Fibroblast of skin of right quadriceps (primary cell): ENCODE measurements at places on chromosomes 3 and 15.

DNA sequence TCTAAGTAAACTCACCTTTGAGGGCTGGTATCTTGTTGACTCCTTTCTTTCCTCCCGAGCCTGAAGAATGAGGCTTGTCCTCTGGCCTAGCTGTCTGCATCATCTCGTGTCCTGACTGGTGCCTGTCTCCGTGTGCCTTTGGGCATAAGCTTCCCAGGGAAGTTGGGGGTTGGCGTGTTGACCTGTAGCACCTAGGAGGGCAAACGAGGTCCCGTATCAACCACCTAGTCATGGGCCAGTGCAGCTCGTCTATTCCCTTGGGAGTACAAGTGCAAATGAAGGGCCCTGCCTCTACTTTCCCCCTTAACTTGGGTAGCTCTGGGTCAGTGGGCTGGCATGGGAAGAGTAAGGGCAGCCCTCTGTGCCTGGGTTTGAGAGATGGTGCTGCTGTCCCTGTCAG lies 8.7 kb downstream of the TEX264 start:
- DNase-seq = no peak

DNA sequence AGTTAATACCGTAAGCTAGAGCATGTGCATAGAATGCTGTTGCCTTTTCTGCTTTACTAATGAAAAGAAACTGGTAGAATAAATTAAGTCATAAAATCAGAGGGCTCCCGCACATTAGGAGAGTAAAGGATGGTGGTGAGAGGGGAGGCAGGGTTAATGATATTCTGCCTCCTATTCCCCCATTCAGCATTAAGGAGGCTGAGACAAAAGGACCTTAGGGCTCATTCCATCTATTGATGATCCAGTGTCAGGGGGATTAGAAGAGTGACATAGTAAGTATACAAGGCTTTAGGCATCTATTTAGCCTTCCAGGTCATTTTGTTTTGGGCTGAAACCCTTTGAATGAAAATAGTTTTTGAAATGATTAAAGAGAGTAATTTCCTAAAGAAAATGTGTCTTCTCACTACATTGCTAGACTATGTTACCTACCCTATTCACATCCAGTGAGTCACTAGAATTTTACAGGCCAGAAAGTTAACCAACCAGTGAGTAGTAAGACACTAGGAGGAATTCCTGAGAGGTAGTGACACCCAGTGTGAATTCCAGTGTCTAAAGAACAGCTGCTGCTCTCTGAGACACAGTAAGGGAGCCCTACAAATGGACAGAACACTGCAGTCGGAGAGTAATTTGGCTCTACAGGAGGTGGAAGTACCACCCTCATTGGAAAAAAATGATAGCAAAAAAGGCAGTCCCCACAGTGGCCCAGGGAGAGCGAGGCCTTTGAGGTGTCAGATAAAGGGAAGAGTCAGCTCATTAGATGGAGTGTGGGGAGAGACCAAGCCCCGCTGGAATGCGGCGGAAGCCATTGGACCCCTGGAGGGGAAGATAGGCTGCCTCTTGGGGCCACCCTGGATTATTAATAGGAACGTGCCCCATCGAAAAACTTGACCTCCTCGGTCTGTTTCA lies 67.6 kb downstream of the TUSC7 start:
- peak; percentile 18 for DNase-seq

GRCh38 chr15:101192081-101192480 lies 59.8 kb downstream of the CHSY1 start:
- no peak for DNase-seq

DNA sequence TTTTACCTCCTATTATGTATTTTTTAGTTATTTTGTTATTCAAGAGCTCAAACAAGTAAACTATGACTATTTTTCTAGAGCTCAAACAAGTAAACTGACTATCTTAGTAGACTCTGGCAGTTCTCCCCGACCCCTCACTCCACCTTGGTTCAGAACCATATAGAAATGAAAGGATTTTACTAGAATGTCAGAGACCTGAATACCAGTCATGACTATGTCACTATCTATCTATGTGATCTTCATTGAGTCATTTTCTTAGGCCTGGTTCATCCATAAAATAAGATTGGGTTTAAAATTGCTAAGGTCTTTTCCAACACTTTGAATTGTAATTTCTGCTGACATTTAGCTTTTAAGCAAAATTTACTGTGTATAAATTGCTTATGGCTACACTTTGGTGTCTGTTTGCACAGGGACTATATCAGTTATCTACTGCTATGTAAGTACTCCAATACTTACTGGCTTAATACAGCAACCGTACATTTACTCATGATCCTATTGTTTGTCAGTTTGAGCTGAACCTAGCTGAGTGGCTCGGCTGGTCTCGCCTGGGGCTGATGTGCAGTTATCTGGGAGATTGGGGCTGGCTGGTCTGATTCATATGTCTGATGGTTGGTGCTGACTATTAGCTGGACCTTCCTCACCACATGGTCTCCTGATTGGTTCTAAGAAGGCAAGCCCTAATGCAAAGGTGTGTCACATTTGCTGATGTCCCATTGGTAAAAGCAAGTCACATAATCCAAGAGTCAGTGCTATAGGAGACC lies 37.0 kb downstream of the RASA2 start:
- DNase-seq = peak; percentile 14

DNA sequence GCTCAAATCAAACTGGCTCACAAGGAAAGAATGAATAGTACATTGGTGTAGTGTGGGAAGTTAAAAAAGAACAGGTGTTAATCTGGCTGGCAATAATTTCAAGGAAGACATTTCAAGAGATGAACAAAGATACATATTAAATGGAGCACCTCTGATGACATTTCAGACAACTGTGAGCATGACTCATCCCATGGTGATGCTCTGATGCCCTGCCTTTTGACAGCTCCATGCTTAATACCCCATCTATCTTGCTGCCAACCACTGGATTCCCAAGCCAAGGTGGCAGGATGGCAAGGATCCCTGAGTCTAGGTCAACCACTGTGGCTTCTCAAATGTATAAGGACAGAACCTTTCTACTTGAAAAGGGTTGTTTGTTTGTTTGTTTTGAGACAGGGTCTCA lies 29.3 kb downstream of the LRRC2 start:
- DNase-seq = no peak

GRCh38 chr3:149216193-149216869 lies 5.3 kb downstream of the CP start:
- DNase-seq = no peak

GRCh38 chr3:138818185-138818860 lies 16.4 kb downstream of the PIK3CB start:
- no peak for DNase-seq

DNA sequence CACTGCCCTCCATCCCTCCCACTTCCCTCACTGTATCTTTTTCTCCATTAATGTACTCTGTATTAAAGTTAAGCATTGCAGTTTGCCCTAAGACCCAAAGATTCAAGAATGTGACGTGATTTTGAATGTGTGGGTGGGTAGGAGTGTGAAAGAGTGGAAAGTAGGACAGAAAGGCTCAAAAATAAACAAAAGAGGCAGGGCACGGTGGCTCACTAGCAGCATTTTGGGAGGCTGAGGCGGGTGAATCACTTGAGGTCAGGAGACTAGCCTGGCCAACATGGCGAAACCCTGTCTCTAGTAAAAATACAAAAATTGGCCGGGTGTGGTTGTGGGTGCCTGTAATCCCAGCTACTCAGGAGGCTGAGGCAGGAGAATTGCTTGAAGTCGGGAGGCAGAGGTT lies 18.4 kb downstream of the TFRC start:
- DNase-seq = no peak

DNA sequence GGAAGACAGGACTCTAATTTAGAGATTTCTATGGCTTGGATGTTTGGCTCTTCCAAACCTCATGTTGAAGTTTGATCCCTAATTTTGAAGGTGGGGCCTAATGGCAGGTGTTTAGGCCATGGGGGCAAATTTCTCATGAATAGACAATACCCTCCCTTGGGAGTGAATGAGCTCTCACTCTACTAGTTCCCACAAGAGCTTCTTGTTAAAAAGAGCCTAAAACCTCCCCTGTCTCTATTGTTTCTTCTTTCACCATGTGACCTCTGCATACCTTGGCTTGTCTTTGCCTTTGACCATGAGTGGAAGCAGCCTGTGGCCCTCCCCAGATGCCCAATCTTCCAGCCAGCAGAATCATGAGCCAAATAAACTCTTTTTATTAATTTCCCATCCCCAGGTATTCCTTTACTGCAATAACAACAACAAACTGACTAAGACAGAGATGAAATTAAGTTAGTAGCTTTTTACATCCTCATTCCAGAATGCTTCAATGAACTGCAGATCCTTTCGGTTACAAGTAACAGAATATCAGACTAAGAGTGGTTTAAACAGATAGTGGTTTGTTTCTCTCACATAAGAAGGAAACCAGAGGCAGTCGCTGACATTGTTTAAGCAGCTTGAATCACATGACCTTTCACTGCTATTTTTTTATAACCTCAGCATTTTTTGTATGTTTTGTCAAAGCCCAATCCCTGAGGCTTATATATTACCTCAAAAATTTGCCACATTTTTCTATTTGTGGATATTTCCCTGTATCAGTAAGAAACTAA lies 1013.3 kb upstream of the SEMA6D start:
- DNase-seq = no peak

DNA sequence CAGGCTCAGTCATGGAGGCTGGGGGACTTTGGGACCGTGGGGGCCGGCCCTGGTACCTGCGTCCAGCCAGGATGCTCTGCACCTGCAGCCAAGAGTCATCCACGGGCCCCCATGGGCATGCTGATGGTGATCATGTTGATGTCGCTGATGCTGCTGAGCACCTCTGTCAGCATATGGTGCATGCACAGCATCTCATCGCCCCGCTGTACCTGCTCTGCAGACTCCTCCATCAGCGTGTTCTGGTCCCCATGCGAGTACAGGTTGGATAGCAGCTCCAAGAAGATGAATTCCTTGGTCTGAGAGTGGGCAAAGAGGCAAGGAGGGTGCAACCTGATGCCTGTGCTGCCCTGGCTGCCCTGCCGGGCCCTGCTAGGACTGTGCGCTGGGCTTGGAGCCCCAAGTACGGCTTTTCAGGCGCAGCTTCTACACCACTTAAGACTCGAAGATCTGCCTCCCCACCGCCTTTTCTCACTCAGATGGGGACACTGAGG lies 7.2 kb downstream of the RPS17 start:
- no peak for DNase-seq

DNA sequence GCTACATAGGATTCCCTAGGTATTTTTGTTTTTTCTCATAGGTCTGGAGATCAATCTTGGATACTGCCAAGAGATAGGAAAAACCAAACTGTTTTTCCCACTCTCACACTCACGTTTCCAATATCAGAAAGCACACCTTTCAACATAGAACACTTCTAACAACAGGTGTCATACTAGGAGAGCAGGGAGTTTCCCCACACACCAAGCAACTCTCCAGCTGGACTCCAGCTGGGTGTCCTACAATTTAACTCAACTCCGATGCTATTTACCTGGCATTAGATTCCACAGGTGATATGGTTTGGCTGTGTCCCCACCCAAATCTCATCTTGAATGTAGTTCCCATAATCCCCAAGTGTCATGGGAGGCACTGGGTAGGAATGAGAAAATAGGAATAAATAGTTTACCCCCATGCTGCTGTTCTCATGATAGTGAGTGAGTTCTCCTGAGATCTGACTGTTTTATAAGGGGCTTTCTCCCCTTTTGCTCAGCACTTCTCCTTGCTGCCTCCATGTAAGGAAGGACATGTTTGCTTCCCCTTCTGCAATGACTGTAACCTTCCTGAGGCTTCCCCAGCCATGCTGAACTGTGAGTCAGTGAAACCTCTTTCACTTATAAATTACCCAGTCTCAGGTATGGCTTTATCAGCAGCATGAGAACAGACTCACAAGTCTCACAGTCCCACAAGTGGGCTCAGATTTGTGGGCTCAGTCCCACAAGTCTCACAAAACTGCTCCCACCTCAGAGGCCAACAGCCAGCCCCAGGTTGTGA lies 354.5 kb upstream of the THBS1 start:
- no peak for DNase-seq

GRCh38 chr15:72502220-72502809 lies 28.2 kb downstream of the ARIH1 start:
- no peak for DNase-seq

DNA sequence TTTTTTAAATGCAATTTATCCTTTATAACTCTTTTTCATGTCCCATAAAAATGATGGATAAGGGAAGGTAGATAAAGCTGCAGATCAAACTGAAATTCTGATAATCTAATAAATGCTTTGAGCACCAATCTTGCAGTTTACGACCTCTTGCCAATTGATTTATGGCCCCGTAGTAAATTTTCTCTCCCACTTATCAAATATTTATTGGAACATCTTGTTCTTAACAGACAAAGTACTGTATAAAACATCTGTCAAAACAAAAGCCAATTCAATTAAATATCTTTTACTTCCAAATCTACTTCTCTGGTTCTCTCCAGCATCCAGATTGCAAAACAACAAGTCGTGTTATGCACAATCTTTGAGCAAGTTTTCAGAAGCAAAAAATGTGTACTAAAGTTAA lies 34.6 kb downstream of the POLR2M start:
- no peak for DNase-seq

- no peak for DNase-seq
Measured at GRCh38 chr3:159451067-159451466, 537.6 kb upstream of the IL12A start.

GRCh38 chr3:37183375-37183831 lies 9.0 kb upstream of the LRRFIP2 start:
- DNase-seq = peak; percentile 96

GRCh38 chr3:109924196-109924595 lies 586.9 kb upstream of the DPPA4 start:
- DNase-seq = no peak

DNA sequence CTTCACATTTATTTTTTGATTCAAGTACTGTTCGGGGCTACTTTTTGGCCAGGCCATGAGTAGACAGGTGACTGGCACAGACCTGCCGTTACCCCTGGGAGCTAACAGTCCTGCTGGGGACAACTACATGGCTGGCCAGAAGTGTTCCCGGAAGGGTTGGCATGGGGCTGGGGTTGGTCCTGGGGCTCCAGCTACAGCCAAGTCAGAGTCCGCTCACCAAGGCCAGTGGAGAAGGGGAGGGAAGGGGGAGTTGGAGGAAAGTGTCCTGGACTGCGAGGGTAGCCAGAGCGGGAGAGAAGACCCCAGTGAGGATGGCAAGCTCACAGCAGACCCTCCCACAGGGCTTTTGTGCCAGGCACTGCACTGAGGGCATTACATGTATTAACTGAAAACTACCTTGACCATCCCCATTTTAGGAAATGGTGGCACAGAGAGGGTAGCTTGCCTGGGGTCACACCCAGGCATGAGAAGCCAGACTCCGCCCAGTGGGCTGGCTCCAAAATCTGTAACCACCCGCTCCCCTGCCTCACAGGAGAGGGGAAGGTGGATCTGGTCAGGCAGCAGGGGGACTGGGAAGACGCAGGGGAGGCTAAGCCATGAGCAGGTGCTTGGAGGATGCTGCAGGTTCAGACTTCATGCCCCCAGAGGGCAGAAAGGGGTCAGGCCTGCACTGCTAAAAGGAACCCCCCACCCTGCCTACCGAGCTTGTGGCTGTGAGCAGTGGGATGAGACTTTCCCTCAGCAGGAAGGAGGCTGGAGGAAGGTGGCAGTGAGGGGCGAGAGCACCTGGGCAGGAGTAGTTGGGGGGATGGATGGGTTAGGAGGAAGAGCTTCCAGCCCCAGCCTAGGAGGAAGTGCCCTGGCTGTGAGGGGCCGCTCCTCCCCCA lies 38.3 kb upstream of the ESYT3 start:
- no peak for DNase-seq
